ENCODE measurements at places on chromosomes 5 and 9. TPM values are rescaled to one million over a fixed set of nuclear protein-coding genes. Genes with fewer than 3 reads are reported as not detected.

AGPAT2 gene
- total RNA-seq = 27.1 TPM

FGFR4 gene
- total RNA-seq = 1.0 TPM

SLC36A2 gene
- not detected for total RNA-seq

PCDHGA6 gene
- 6.6 TPM for total RNA-seq

SEMA6A gene
- total RNA-seq = 24.9 TPM

MAP1B gene
- total RNA-seq = 437 TPM

GRM6 gene
- total RNA-seq = not detected

SYK gene
- total RNA-seq = 13.2 TPM

TPPP gene
- 9.8 TPM for total RNA-seq

Data from posterior vena cava (tissue), 2 donors.